ENCODE measurements at places on chromosomes 5 and 9.
A peak's percentile ranks its signal among the peaks of the same experiment; 100 is the strongest.

DNA sequence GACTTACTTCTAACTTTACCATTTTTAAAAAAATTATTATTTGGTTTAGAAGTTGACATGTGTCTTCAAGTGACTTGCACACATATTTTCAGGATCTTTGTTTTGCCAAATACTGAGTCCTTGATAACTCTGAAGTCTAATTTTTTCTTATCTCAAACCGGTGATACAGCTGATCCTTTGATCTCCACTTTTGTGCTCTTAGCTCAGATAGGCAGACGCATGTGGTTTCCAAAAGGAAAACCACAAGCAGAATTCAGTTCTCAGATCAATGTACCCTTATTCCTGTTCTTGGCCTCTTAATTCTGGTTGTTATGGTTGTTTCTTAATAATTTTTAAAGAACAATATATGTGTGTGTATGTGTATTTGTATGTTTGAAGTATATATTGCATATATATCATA, 238.3 kb upstream of the EDIL3 start:
- DNase-seq, result no peak

DNA sequence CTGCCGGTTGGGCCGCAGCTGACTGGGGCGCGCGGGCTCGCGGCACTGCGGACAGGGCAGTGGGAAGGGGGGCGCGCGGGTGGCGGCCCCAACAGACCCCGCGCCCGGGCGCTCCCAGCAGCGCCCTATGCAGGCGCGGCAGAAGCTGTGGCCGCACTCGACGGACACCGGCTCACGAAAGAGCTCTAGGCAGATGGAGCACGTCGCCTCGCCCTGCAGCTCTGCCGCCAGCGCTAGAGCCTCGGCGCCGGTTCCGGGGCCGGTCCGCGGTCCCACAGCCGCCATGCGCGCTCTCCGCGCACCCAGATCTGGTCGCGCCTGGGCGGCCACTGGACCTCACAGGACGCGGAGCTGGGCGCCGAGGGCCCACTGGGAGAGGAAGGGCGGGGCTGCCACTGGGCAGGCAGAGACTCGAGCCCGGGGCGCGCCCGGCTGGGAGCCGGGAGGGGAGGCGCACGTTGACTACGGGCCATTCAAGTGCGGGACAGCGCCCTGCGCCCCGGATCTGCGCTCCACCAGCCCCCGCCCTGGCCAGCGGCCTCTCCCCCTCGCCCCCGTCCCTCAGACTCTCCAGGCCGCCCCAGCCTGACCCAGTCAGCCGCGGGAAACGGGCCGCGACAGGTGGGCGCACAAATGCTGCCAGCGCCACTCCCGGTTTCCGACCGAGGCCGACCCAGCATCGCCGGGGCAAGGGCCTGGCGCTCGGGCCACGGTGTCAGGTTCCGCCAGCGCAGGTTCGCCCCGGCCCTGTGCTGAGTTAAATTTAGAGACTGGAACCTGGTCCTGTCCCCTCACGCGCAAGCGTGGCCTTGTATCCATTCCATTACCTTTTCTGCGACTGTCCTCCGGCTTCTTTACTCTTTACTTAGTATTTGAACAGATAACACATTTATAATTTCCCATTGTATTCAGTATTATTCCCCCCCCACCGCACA, at the start of gene TRIM7:
TSS of gene TRIM7 (minus strand) at position 371 of the 935 bp plus-strand sequence. CDS start at position 285, 86 bp downstream.
- DNase-seq, result no peak

DNA sequence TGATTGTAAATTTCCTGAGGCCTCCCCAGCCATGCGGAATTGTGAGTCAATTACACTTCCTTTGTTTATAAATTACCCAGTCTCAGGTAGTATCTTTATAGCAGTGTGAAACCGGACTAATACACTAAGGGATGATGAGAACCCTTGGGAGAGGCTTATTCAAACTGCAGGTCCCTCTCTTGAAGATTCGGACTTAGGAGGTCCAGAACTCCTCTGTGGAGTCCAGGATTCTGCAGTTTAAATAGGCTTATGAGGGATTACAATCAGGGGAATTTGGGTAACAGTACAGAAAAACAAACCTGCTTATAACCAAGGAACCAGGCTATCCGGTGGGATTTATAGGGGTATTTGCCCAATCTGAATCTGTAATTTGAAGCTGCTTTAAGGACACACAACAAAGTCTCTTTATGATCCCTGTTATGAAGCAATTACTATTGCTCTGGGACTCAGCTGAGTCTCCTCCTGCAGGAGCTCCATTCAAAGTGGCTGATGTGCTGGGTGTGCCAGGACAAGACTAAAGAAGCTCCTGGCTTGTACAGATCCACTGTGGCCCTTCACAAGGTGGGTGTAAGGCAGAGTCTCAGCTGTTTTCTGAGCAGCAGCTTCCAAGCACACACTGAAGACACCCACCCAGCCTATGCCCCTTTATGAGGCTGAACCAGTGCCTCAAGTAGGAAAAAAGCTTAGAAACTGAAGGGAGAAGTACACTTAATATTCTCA, 41.8 kb upstream of the LHFPL2 start:
- DNase-seq, result no peak

- peak; percentile 91 for DNase-seq
Observed at GRCh38 chr5:139636207-139636792, 11.8 kb upstream of the CXXC5 start.

DNA sequence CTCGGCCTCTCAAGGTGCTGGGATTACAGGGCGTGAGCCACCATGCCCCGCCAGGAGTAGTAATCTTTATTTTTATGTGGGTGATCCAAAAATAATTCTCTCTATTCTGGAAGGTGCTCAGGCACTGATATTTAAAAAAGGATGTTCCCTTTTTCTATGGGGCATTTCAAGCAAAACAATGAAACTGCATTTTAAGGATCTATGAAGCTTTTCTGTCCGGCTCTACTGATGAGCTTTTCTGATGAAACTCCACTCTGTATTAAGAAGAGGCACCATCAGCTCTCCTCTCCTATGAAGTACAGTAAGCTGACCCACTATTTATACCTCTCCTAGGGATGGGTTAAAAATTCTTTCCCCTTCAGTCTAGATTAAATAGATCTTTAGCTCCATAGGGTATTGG, 7.4 kb downstream of the ADAM19 start:
- DNase-seq, result no peak

DNA sequence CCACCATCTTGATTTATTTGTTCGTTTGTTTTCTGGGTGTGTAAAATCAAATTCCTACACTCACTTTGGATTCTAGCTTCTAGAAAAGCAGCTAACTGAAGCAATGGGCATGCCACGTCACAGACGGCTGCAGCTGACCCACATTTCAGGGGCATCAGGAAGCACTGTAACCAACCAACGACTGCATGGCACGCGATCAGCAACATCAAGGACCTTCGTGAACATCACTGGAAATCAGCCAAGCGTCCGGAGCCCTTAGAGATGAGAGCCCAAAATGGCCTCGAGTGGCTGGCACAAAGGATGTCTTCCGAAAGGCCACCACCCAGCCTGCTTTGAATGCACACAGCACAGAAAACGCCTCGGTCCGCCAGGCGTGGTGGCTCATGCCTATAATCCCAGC, 191.1 kb downstream of the OLFM1 start:
- no peak for DNase-seq

DNA sequence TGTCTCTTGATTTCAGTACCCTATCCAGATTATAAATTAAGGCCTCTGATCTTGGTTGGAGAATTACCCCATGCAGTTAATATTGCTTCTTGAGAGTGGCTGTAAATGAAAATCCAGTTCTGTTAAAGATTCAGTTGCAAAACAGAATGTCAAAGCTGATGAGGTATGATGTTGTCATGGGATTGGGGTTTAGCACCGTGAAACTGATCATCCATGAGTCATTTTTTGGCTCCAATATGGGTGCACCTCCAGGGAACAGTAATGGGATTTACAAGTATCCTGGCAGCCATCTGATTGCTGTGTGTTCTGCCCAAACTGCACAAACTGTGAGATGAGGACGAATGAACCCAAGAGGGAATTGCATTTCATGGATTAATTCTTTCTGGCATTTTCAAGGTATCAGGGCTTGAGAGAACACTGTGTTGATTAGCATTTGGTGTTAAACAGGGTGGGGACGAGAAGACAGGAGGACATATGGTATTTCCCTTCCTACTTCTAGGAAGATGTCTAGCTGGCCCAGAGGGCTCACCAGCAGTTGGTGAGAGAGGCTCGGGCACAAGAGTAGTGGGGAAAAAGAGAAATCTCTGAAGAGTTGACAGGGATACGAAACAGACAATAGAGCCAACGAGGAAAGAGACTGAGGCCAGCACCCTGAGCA, 214.7 kb downstream of the GAS1 start:
- no peak for DNase-seq

DNA sequence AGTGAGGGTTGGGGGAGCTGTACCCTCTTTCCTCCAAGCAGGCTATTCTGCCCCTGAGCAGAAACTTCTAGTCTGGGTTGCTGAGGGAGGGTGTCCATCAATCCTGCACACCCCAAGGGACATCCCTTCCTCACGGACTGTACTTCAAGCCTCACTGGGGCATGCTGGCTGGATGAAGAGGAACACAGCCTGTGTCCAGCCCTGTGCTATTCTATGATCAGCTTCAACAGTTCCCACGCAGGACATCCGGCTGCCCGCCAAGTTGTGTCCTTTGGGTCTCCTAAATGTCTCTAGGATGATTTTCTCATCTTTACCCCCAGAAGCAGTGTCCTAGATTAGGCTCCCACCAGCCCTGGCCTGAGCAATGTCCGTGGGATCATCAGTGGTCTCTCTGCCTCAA, 68.1 kb downstream of the CRB2 start:
- DNase-seq, result no peak

GRCh38 chr5:90015584-90016018, 394.0 kb downstream of the CETN3 start:
- no peak for DNase-seq

- no peak for DNase-seq
Observed at GRCh38 chr5:32116574-32117313, 57.4 kb downstream of the GOLPH3 start.

GRCh38 chr5:81969226-81969625, 2.6 kb upstream of the ATG10 start:
- DNase-seq, result no peak

DNA sequence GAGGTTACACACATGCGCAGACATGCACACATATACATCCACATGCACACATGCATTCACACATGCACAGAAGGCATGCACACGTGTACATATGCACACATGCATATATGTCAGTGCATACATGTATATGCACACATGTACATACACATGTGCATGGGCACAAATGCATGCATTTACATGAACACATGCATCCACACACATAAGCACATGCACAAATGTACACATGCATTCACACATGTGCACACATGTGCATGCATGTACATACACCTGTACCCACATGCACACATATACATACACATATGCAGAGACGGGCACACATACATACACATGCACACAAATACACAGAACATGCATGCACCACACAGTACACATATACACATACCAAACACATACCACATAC, 97.7 kb downstream of the SYK start:
- DNase-seq, result no peak

- DNase-seq, result no peak
Observed at GRCh38 chr9:133203506-133204075, 5.5 kb downstream of the OBP2B start.

DNA sequence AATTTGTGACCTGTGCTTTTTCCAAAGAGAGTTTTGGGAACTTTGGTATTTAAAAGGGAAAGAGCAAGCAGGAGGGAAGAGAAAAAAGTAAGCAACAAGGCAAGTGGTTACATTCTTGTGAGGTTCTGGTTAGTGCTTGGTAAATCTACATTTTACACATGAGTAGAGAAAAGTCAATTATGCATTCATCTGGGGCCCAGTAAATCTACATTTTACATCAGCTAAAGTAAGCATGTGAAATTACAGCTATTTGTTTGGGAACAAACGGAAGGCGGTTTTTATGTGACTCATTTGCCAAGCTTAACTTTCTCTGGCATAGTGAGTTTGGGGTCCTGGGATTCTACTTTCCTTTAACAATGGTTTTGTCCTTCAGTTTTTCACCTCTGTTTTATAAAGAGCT, 102.2 kb downstream of the SNX18 start:
- no peak for DNase-seq

- DNase-seq, result no peak
Observed at GRCh38 chr5:2709976-2710689, 41.3 kb downstream of the IRX2 start.

DNA sequence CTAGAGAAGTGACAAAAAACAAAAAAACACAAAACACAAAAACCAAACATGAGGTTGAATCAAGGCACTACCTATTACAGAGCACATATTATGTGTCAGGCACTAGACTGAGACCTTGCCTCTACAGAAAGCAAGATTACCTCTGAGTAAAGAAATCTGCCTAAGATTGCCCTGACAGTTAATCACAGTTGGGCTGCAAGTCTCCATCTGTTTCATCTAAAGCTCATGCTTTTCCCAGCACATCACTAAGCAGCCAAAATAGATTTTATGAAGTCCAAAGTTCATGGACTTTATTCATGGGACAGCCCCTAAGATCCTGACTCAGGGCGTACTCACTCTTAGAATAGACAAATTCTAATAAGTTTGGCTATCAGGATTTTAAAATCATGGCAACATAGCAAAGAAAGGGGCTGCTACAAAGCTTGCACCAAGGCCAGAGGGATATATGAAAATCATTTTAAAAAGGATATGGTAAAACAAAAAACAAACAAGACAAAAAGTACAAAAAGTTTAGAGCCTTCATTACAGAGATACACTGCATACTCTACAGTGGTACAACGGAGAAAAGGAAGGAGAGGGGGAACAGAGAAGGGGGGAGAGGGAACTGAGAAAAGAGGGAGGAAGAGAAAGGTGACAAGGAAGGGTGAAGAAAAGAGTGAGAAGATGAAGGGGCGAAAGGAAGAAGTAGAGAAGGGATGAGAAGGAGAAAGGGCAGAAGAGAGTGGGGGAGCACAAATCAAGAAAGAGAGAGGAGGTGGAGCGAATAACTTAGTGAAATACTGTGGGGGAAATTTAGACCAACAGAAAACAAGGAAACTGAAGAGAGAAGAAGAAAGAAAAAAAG, 58.2 kb downstream of the RICTOR start:
- DNase-seq, result no peak

DNA sequence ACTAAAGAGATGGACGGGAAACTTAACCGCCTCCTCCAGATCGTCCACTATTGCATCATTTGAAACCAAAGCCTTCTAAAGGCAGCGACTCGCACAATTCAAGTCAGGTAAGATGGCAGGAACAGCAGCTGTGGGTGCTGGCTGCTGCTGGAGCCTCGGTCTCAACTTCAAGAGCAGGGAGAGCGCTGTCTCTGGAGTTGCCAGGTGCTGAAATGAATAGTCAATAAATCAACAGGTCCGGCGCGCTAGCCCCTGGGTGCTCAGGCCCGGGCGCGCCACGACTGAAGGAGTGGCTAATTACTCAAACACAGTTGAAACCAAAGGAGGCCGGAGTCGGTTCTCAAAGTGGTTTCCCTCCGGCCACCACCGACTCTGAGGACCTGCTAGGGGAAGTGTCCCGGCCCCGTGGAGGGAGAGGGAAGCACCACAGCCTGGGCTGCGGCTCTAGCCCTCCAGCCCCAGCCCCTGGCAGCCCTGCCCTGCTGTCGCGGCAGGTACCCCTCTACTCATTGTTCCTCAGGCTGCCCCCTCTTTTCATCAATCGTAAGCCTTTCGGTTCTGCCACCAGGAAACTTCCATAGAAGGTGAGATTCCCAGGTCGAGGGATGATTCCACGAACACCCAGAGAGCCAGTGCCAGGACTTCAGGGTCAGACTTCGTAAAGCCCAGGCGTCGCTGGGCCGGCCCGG, 804 bp downstream of the TTC39B start:
- peak; percentile 82 for DNase-seq

All from Peyer's patch (tissue), 4 donors.